ENCODE measurements at places on chromosomes 1 and 21.

- DNase-seq, result no peak
Measured at GRCh38 chr1:200891774-200892157, 2.9 kb upstream of the INAVA start.

DNA sequence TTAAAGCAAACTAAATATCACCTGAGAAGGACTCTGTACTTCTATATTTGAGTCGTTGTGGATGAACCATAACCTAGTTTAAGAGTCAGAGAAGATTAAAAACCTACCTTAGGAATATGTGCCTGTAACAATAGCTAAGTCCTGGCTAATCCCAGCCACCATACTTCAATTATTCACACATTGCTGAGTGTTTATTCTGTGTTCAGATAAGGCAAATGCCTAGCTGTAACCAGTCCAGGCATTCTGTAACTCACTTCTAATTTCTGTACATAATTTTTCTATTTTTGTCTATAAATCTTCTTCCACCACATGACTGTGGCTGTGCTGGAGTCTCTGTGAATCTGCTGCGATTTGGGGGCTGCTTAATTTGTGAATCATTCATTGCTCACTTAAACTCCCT, 441.9 kb upstream of the ADAMTS5 start:
- DNase-seq, result no peak

GRCh38 chr1:43543567-43543966, 12.9 kb downstream of the PTPRF start:
- no peak for DNase-seq

- DNase-seq, result no peak
Measured at GRCh38 chr1:47991673-47992072, 5.5 kb downstream of the TRABD2B start.

- no peak for DNase-seq
Measured at GRCh38 chr1:8075511-8076051, 49.5 kb upstream of the ERRFI1 start.

- DNase-seq, result peak; percentile 22
Measured at GRCh38 chr1:55542901-55543504, 327.8 kb upstream of the USP24 start.

- no peak for DNase-seq
Measured at GRCh38 chr1:203422116-203422515, 53.5 kb upstream of the PRELP start.

DNA sequence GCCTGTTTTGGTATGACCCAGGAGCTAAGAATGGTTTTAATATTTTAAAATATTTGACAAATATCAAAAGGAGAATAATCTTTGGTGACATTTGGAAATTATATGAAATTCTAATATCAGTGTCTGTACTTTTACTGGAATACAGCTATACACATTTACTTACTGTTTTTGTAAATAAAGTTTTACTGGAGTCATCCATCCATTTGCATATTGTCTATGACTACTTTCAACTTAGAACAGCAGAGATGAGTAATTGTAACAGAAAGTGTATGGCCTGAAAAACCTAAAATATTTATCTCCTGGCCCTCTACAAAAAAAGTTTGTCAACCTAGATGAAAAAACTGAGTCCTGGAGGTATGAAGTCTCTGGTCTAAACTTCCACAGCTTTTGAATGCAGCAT, 5.8 kb upstream of the MAP3K7CL start:
- DNase-seq, result peak; percentile 32

DNA sequence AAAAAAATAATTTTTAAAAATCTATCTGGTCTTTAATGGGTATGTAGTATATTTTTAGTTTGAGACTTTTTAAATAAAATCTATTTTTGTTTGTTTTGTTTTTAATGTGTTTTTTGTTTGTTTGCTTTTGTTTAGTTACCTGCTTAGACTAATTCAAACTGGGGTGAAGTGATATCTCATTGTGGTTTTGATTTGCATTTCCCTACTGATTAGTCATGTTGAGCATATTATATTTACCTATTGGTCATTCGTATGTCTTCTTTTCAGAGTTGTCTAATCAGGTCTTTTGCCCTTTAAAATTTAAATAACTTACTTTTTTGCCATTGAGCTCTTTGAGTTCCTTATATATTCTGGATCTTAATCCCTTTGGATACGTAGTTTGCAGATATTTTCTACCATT, 20.3 kb downstream of the CD1B start:
- DNase-seq, result no peak

DNA sequence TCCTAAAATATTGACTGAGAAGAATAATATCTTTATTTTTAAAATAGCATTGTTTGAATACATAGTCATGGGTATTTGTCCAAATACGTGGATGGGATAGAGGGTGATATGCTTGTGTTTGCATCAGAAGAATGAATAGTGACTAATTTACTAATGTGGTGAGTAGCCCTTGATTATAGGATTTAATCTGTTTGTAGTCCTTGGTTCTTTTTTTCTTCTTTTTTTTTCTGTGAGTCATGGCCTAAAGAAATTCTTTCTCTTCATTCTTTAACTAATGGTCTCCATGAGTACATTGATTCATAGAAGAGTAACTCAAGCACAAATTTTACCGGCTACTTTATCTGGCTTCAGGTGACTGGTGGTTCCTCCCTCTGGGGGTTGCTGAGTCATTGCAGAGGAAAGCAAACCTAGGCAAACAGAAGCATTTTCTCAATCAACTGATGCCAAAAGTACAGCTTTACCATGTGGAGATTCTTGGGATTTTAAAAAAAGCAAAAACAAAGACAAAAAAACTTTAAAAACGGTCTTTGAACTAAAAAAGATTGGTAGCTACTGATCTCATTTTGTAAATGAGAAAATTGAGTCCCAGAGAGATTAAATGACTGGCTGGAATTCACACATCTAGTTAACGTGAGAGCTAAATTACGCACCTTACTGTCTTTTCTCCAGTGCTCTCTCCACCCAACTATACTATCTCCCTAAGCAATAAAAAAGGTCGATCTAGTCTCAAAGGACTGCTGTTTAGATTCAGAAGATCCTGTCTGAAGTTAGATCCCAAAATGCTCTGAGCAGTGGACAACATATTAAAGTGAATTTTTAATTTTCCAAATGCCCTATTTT, 40.5 kb downstream of the AK5 start:
- DNase-seq, result peak; percentile 95

DNA sequence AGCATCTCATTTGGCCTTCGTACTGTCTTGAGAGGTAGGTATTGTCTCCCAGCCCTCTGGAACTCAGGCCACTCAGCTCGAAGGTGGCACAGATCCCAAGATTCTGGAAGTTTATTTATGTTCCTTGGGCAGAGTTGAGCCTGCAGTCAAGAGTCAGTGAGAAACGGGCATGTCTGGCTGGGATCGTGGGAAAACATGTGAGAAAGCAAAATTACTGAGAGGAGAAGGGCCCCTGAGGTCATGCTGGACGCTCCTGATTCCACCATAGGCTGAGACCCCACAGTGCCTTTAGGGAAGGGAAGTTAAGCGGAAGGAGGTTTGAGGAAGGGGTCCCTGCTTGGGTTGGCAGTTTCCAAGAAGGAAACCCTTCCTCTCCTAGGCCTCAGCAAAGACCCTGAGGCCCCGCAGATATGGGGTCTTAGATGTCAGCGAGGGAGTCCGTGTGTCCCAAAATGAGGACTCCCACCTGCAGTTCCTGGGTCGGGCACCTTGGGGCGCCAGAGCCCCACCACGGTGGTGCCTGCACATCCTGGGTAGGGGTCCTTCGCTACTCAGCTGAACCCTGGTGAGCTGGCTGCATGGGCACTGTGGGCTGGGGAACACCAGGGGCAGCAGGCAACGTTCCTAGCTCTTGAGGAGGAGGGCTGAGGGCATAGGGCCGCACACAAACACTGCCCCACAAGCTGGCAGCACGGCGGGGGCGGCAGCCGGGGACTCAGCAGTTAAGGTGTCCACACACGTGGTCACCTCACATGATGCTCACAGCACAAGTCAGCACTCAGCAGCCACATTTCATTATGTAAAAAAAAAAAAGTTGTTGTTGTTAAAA, 12.3 kb upstream of the SEMA4A start:
- DNase-seq, result no peak

DNA sequence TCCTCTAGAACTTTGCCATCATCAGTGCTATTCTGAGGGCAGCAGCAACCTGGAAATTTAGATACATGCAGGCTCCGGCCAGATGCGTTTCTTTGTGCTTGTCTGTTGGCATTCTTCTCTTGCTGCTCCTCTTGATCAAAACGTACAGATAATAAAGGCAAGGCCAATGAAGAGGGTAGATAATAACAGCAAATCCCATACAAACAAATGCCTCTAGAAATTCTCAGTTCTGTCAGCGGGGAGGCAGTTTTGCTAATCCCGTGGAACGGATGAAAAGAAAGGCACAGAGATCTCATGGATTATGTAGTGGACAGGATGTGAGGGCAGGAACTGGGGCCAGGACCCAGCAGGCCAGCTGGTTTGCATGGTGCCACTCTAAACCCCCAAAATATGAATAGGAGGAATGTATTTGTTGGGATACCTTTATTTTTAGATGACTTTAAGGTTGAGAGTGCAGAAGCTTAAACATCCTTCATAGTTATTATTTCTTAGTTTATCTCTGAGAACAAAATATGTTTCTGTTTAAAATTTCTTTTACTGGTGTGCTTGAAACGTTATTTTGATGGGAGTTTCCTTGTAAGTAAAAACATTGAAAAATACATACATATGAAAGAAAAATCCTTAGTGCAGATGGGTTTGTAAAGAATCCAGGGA, 1.5 kb downstream of the ITSN1 start:
- DNase-seq, result peak; percentile 55

- DNase-seq, result no peak
Measured at GRCh38 chr1:104380003-104380402, 630.3 kb downstream of the AMY1C start.

- DNase-seq, result peak; percentile 96
Measured at GRCh38 chr1:234659538-234659937, 49.6 kb upstream of the IRF2BP2 start.

DNA sequence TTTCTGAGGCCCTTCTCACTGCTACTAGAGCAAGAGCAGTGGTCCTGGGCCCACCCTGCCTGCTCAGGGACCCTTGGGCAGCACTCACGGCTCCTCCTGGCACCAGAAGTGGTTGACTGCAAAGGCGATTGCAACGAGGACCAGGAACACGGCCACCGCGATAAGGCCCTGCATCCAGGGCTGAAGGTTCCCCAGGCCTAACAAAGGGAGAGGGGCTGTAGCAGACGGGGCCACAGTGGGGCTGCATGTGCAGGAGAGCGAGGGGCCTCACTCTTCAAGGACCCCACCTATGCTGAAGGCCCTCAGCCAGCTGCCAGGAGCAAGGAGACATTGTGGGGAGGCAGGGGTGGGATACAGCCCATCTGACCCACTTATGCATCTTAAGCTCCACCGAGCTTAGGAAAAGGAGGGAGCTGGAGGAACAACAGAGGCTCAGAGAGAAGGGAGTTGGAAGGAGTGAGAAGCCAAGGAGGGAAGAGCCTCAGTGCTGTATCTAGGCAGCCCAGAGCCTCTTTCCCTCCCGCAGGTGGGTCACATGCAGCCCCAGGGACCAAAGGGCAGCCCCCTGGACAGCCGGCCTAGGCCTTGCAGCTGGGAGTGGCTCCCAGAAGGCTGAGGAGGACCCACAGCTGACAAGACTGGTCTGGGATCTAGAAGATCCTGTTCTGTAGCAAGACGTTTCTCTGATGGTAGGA, 2.5 kb downstream of the PDZK1IP1 start:
- no peak for DNase-seq

- no peak for DNase-seq
Measured at GRCh38 chr1:184294101-184294500, 92.7 kb upstream of the C1orf21 start.

GRCh38 chr1:246246430-246246829, 260.6 kb downstream of the SMYD3 start:
- DNase-seq, result peak; percentile 30

GRCh38 chr21:29232530-29233255, 66.0 kb upstream of the BACH1 start:
- peak; percentile 89 for DNase-seq

- peak; percentile 82 for DNase-seq
Measured at GRCh38 chr1:246569248-246570238, 3.3 kb downstream of the CNST start.

GRCh38 chr1:216910081-216910840, 187.0 kb upstream of the ESRRG start:
- DNase-seq, result no peak

DNA sequence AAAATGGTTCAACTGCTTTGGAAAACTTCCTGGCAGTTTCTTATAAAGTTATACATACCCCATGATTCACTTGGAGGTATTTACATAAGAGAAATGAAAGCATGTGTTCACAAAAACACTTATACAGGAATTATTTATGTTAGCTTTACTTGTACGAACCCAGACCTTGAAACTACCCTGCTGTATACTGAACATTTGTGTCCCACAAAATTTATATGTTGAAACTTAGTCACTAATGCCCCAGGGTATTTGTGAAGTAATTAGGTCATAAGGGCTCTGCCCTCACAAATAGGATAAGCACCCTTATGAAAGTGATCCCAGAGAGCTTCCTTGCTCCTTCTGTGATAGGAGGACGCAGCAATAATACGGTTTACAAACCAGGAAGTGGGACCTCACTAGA, 42.7 kb upstream of the B3GALT2 start:
- peak; percentile 54 for DNase-seq

GRCh38 chr21:19844334-19844733, 1153.9 kb upstream of the NCAM2 start:
- DNase-seq, result no peak

DNA sequence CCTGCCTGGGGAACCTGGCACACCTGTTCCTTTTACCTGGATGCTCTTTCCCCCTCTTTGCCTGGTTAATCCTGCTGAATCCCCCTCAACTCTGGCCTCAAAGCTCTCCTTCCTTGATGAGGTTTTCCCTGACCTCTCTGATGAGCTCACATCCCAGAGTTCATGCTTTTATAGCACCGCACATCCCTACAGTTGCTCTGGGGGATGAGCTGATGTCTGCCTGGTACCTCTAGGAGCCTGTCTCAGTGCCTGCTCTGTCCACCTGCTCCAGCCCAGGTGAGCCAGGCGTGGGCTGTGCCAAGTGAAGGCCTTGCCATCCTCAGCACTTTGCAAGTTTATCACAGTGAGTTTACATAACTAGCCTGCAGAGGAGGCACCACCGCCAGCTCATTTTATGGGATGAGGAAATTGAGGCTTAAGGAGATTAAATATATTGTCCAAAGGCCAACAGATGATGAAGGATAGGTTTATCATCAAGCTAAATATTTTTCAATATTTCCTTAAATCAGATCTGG, 58.6 kb upstream of the TMPRSS2 start:
- no peak for DNase-seq

- no peak for DNase-seq
Measured at GRCh38 chr1:231796141-231796540, 169.6 kb downstream of the DISC1 start.

DNA sequence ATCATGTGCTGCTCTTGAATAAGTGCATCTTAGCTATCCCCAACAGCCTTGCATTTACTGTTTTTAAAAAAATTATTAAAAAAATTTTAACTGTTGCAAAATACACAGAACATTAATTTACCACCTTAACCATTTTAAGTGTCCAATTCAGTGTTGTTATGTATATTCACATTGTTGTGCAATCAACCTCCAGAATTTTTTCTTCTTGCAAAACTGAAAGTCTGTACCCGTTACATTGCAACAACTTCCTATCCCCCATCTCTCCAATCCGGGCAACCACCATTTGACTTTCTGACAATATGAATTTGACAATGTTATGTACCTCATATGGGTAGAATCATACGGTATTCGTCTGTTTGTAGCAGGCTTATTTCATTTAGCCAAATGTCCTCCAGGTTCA, 83.1 kb downstream of the FMN2 start:
- DNase-seq, result no peak
